Adrenal gland (tissue), 19 donors: ENCODE measurements at places on chromosomes 2 and 18. TPM values are rescaled to one million over a fixed set of nuclear protein-coding genes. Genes with fewer than 3 reads are reported as not detected.

GRCh38 chr2:10033251-10034006, 9.9 kb upstream of the KLF11 start:
- peaks cover 37% of the 10 kb centered on the region for H3K4me1 ChIP-seq
- H3K27me3 ChIP-seq, result no peaks in the 10 kb centered on the region
- H3K27ac ChIP-seq, result no peak overlapping the region

DNA sequence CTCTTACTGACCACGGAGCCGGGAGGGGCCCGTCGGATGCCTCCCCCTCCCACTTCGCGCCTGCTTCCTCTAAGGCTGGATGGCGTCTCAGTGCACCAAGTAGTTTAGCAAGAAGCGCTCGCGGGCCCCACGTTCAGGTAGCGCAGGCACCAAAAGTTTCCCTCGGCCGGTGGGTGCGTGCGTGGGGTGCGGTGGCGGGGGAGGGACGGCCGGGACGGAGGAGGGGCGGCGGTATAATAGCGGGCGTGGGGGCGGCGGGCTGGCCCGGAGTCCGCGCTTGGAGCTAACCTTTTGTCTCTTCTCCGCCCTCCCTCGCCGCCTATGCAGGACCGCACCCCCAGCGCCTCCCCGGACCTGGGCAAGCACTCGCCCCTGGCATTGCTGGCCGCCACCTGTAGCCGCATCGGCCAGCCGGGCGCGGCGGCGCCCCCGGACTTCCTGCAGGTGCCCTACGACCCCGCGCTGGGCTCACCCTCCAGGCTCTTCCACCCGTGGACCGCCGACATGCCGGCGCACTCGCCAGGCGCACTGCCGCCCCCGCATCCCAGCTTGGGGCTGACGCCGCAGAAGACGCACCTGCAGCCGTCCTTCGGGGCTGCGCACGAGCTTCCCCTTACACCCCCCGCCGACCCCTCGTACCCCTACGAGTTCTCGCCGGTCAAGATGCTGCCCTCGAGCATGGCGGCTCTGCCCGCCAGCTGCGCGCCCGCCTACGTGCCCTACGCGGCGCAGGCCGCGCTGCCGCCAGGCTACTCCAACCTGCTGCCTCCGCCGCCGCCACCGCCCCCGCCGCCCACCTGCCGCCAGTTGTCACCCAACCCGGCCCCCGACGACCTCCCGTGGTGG, 1.0 kb downstream of the SP5 start:
- H3K36me3 ChIP-seq, result no peaks in the 10 kb centered on the region
- no peak for DNase-seq
- peak overlapping the region; percentile 29 for H3K4me3 ChIP-seq

DNA sequence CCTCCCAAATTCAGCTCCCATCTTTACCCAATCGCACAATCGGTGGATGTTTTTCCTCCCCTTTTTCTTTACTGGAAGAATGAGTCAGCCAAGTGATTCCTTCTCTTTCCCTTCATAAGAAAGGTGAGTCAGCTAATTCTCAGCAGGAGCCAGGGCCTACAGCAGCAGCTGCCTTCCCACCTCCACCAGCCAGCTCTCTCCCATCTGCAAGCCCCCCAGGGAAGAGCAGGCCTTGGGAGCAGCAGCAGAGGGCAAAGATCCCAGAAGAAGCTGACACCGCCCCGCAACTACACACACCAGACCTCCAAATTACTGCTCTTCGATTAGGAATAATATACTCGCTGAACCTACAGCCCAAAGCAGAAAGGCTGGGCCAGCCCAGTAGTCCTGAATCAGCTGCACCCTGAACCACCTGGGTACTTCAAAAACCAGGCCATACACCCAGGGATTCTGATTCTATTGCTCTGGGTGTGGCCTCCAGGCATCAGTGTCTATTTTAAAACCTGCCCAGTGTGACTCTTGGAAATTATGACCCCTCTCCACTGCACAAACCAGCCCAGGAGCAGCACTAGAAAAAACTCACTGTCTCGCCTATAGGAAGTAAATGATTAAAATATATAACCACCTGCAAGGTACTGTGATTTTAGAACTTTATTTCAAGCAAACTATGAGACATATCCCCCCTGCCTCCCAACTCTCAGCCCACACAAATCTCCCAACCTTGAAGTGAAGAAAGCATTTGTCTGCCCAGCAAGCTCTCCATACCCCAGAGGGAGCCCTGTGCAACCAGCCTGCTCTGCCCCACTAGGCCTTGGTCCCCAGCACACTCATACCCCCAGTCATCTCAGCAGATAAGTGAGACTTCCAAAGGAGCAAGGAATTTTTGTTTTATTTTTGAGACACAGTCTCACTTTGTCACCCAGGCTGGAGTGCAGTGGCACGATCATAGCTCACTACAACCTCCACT, 7.3 kb downstream of the SFXN5 start:
- no peaks in the 10 kb centered on the region for H3K27me3 ChIP-seq
- peak overlapping the region; percentile 60 for H3K27ac ChIP-seq
- no peaks in the 10 kb centered on the region for H3K36me3 ChIP-seq
- peaks cover 52% of the 10 kb centered on the region for H3K4me1 ChIP-seq
- peak; percentile 45 for DNase-seq
- H3K4me3 ChIP-seq, result no peak overlapping the region

Gene USP37
- 9.0 TPM for total RNA-seq

DNA sequence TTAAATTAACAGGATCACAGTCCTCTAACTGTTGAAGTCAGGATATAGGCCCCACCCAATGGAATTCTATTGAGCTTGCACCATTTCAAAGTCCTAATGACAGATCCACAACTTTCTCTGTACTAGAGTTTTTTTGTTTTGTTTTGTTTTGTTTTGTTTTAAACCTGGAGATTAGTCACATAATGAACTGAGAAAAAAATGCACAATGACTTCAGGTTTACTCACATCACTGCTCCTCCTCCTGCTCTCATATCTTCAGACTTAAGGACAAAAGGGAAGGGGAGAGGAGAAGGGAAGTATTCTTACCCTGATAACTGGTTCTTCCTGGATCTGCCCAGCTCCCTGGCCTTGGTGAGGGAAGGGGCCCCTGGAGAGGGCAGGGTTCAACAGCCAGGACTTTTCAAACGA, 208.2 kb upstream of the EPHA4 start:
- no peak overlapping the region for H3K27ac ChIP-seq
- H3K4me1 ChIP-seq, result no peaks in the 10 kb centered on the region
- no peak for DNase-seq
- H3K4me3 ChIP-seq, result no peak overlapping the region
- no peaks in the 10 kb centered on the region for H3K36me3 ChIP-seq

DNA sequence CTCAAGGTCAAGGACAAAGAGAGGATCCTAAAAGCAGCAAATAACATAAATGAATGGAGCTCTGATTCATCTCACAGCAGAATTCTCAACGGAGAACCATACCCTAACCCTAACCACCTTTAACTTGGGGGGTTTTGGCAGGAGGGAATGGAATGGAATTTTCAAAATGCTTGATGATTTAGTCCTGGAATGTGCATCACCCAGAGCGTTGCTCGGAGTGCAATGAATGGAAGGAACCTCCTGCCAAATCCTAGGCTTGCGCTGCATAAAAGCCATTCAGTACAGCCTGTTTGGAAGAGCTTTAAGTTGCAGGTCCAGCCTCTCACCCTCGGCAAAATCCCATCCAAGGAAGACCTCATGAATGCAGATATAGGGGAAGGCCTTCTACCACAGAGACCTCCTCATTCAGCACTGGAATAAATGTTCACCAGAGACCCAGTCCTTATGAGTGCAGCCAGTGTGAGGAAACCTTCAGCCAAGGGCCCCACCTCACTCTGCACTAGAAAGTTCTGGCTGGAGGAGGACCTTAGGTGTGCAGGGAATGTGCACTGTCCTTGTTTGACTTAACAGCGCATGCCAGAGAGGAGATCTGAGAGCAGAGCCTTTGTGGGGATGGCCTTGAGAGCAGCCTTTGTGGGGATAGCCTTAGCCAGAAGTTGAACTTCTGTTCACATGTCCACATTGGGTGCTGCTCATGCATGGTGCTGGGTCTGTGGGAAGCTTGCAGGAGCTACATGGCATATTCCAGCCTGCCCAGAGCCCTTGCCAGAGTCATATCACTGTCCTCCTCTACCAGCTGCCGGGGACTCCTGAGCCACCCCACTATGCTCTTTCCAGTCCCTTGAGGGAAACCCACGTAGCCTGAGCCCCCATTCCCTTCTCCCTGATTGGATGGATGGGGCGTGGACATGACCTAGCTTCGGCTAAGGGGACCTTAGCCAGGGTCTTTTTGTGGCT, 30.5 kb downstream of the ASB1 start:
- no peak for DNase-seq
- no peaks in the 10 kb centered on the region for H3K36me3 ChIP-seq

DNA sequence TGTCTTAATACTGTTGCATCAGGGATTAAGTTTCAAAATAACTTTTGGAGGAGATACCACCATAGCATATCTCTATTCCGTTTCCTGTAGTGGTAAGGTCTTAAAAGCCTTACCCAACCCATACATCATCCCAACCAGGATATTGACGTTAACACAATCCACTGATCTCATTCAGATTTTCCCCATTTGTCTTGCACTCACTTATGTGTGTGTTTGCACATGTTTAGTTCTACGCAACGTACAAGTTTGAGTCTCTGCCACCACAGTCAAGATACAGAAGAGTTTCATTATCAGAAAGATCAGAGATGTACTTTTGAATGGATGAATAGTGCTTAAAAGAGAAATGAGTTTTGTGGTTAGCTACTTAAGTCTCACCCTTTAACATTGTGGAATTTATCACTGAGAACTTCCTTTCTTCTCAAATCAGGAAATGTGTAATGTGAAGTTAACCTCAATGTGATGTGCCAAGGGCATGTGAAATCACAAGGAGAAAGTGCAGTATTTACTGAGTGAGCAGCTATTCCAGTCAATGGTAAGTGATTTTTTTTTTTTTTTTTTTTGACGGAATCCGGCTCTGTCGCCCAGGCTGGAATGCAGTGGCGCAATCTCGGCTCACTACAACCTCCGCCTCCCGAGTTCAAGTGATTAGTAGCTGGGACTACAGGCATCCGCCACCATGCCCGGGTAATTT, 69.2 kb upstream of the EPHA4 start:
- H3K4me1 ChIP-seq, result no peaks in the 10 kb centered on the region
- DNase-seq, result no peak
- H3K36me3 ChIP-seq, result no peaks in the 10 kb centered on the region

GRCh38 chr2:215479121-215479520, 43.3 kb upstream of the FN1 start:
- no peak for DNase-seq
- H3K27ac ChIP-seq, result no peak overlapping the region
- H3K4me3 ChIP-seq, result no peak overlapping the region

DNA sequence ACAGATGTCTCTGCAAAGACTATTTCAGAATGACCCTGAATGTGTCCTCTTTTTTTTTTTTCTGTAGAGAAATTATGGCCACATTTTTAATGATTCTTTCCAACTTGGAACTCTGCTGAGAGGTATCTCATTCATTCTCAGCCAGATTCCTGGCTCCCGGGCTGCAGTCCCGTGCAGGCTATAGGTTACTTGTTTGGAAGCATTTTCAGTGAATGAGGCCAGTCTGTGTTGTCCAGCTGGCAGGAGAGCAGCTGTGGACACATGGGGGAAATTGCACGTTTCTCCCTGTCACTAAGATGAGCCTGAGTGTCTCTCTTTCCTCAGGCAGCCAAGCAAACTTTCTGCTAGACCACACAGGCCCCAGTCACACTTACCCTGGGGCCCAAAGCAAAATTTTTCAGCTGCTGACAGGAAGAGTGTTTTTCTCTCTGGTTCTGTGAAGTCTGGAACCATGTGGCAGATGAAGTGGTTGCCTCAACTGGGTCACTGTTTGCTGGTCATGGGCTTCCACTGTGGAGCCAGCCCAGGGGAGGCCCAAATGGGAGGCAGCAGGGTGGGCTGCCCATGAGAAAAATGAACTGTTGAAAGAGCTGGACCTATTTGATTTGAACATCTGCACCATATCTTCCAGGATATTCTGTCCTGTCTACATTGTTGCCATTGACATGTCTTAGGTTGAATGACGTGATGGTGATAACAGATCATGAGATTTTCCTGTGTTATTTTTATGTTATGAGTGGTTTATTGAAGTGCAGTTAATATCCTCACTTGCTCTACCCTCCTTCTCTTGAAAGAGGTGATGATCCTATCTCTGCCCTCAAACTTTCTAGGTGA, 431.2 kb downstream of the LPIN1 start:
- peak; percentile 63 for DNase-seq
- H3K4me3 ChIP-seq, result no peak overlapping the region
- H3K36me3 ChIP-seq, result no peaks in the 10 kb centered on the region
- peak overlapping the region; percentile 75 for H3K27ac ChIP-seq
- H3K4me1 ChIP-seq, result peaks cover 19% of the 10 kb centered on the region
- no peaks in the 10 kb centered on the region for H3K27me3 ChIP-seq

- no peaks in the 10 kb centered on the region for H3K27me3 ChIP-seq
- H3K4me1 ChIP-seq, result peaks cover 6% of the 10 kb centered on the region
- no peak for DNase-seq
- H3K27ac ChIP-seq, result no peak overlapping the region
- no peaks in the 10 kb centered on the region for H3K36me3 ChIP-seq
- H3K4me3 ChIP-seq, result no peak overlapping the region
Observed at GRCh38 chr2:160650196-160651118, 156.8 kb upstream of the RBMS1 start.

GRCh38 chr18:41864216-41864615, 90.8 kb upstream of the PIK3C3 start:
- H3K4me1 ChIP-seq, result no peaks in the 10 kb centered on the region
- H3K36me3 ChIP-seq, result no peaks in the 10 kb centered on the region
- DNase-seq, result no peak

DNA sequence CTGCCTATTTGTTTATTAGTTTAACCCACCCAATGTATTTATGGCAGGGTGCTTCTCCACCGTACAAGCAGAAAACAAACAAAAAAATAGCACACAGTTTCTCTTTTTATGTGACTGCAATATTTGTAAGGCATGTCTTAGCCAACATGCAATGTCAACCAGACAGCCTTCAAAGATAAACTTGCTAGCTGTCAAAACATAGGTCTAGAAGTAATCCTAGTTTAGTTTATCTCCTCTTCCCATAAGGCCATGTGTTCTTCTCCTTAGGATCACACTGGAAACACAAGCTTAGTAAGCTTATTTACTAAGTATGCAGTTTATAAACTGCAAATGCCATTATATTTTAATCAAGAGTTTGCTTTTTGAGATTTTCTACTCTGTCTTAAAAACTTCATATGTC, 75.6 kb downstream of the LDAH start:
- no peak overlapping the region for H3K27ac ChIP-seq
- no peaks in the 10 kb centered on the region for H3K4me1 ChIP-seq
- no peak overlapping the region for H3K4me3 ChIP-seq
- no peaks in the 10 kb centered on the region for H3K27me3 ChIP-seq

GRCh38 chr2:1686784-1687105, 57.6 kb downstream of the PXDN start:
- H3K4me1 ChIP-seq, result no peaks in the 10 kb centered on the region
- H3K36me3 ChIP-seq, result no peaks in the 10 kb centered on the region
- no peak for DNase-seq

GRCh38 chr2:236977063-236977851, 108.4 kb upstream of the COPS8 start:
- H3K27me3 ChIP-seq, result peaks cover 4% of the 10 kb centered on the region
- H3K27ac ChIP-seq, result no peak overlapping the region
- H3K4me3 ChIP-seq, result no peak overlapping the region
- DNase-seq, result no peak
- no peaks in the 10 kb centered on the region for H3K36me3 ChIP-seq
